Activated CD4-positive, CD25-positive, alpha-beta regulatory T cell (primary cell): ENCODE measurements at places on chromosomes 4 and X.
A peak's percentile ranks its signal among the peaks of the same experiment; 100 is the strongest.

GRCh38 chr4:15003401-15003890 is 1.2 kb downstream of the CPEB2 start:
- DNase-seq = peak; percentile 52

GRCh38 chr4:154612472-154613414 is at the start of gene FGG:
TSS of gene FGG (minus strand) at chr4:154612656. CDS start at chr4:154612609, 47 bp downstream.
- DNase-seq = no peak

GRCh38 chr4:108313546-108314339 is 145.0 kb upstream of the LEF1 start:
- no peak for DNase-seq

- DNase-seq = no peak
These were observed 65.8 kb downstream of the FTHL17 start for GRCh38 chrX:31006027-31006426.

DNA sequence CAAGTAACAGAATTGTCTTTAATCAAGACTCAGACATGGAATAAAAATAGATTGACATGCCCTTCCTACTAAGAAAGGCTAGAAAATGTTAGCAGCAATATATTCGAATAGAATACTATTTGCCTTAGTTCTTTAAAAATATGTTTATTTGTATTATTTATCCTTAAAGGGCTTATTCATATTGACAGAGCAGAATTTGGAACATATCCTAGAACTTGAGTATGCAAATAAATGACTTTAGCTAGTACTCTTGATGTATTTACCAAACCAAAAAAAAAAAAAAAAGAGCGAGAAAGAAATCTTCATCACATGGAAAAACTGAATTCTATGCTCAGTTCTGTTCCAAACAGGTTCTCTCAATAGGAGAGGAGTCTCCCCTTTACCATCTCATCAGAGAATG is 68.9 kb upstream of the PPARGC1A start:
- DNase-seq = no peak

- no peak for DNase-seq
These were observed 54.0 kb downstream of the COL25A1 start for GRCh38 chr4:109248322-109248900.

DNA sequence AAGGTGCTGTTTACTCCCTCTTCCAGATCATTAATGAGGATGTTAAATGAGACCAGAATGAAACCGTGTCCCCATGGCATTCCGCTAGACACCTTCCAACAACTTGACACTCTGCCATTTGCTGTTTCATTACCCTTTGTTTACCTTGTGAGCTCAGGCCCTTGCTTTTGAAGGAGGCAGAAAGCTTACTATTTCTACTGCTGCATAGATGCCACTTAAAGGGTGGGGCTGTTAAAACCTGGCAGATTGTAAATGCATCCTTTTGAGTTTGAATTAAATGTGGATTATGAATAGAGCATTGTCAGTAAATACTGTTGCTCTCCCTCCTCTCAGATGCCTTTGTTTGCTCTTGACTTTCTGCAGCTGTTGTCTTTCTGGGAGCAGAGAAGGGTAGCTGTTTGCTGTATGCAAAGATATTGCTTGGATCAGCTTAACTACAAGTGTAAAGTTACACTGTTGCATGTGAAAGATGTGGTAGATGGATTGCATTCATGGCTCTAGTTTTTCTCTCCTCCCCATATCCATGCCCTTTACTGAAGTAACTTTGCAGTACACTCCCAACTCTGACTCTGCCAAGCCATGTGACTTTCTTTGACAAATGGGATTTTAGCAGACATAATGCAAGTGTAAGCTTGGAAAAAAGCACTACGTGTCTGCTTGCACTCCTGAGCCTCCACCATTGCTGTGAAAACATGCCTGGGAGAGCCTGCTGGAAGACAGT is 75.0 kb upstream of the DHX15 start:
- no peak for DNase-seq
